Posterior vena cava (tissue), 2 donors: ENCODE measurements at places on chromosomes 2 and 18. TPM values are rescaled to one million over a fixed set of nuclear protein-coding genes. Genes with fewer than 3 reads are reported as not detected.
A peak's percentile ranks its signal among the peaks of the same experiment; 100 is the strongest.

DNA sequence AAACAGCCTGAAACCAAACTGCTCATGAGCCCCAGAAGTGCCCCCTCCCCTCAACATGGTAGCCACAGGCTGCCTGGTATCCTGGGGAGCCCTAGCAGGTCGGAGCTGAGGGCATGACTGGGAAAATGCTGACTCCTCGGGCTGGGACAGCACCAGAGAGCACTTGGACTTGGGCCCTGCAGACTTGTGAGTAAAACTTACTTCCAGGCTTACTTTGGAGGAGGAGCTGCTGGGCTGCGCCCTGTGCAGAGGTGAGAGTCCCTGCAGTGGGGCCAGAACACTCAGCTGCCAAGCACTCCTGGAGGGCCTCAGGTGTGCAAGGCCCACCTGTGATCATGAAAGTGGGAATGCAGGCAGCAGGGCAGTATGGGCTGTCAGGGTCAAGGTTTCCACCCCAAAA, 119.4 kb downstream of the SEPTIN10 start:
- no peak for DNase-seq

GRCh38 chr2:60400462-60401246, 152.8 kb downstream of the BCL11A start:
- DNase-seq = no peak

DNA sequence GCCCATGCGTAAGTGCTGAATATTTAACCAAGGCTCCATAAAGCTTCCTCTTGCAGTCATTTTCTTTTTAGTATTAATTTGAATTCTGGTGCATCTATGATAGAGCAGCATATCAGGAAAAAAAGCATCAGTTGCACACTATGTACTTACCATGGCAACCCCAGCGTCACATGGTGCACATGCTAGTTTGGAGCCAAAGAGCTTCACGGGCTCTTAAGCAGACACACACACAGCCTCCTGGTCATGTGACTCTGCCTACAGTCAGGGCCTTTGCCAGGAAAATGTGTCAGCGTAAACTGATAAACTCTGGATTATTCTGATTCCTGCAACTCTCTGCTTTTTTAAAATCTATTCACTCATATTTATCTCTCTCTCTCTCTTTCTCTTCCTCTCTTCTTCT, 30.2 kb downstream of the NYAP2 start:
- peak; percentile 72 for DNase-seq

- no peak for DNase-seq
These were observed 66.4 kb downstream of the EPAS1 start for GRCh38 chr2:46363535-46364170.

GRCh38 chr2:189113963-189114362, 65.6 kb downstream of the COL5A2 start:
- no peak for DNase-seq

DNA sequence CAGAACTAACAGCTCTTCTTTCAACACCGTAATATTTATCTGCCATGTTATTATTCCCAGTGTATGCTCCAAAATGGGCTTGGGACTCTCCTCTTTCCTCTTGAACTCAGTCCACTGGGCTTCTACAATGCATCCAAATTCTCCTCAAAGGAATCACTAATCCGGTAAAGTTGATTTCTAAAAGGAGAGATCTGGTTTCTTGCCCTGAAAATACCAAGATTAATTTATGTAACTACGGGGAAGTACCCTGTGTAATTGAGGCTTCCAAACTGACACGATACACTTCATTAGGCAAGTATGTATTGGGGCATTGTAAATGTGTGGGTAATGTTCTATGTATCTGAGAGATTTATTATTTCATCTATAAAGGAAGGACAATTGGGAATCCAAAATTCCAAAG, 5.7 kb downstream of the NCKAP5 start:
- no peak for DNase-seq

GRCh38 chr2:7379799-7380198, 462.6 kb downstream of the RNF144A start:
- no peak for DNase-seq

DNA sequence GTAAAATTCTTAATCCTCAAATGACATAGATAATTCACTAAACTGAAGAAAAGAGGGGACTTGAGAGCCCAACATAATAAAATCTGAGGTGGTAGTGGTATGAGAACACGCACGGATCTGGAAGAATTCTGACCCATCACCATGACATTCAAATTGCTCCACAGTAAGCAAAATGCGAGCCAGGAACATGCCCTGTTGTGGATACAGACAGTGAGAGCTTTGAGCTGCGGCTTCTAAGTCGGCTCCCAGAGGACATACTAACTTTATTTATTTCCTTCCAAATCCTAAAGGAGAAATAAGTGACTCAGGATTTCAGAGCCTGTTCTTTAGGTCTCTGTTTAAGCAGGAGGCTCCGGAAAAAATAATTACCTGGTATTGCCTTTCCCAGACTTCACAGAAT, 143.4 kb upstream of the SMAD7 start:
- no peak for DNase-seq

- no peak for DNase-seq
These were observed 63.7 kb downstream of the COL4A3 start for GRCh38 chr2:227228061-227228667.

DNA sequence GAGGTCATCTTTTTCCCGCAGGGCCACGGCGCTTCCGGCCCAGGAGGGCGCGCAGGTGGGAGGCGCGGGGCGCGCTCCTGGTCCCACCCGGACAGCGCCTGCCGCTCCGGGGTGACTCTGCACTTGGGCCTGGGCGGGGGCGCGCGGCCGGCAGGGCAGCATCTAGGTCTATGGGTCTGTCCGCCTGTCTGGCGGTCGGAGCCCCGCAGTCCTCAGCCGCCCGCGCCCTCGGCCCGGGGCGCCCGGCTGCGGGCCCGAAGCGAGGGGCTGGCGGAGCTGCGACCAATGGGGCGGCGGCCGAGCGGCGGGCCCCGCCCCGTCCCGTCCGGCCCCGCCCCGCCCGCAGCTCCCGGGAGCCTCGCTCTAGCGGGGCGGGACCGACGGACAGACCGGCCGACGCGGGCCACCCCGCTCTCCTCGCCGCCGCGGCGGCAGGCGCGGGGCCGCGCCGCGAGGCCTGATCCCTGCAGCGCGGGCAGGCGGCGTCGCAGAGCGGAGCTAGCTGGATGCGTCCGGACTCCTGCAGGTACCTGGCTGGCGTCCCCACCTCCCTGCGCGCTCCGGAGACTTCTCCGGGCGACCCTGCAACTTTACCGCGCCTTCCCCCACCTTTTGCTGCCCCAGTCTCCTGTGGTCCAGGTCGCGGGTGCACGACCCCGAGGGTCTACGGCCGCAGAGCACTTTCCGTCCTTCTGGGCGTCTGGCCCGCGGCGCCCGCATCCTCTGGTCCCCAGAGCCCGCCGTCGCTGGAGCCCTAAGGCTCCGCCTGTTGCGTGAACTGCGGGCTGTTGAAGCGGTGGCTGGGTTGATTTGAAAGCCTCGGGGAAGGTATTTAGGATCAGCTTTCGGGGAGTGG, at the start of gene KCNS3:
KCNS3 (plus strand) TSS at position 387 of the 856 bp plus-strand sequence. CDS start 52,342 bp downstream, outside the sequence.
- DNase-seq = peak; percentile 76

- no peak for DNase-seq
These were observed 186.6 kb downstream of the NRP2 start for GRCh38 chr2:205868773-205869333.

DNA sequence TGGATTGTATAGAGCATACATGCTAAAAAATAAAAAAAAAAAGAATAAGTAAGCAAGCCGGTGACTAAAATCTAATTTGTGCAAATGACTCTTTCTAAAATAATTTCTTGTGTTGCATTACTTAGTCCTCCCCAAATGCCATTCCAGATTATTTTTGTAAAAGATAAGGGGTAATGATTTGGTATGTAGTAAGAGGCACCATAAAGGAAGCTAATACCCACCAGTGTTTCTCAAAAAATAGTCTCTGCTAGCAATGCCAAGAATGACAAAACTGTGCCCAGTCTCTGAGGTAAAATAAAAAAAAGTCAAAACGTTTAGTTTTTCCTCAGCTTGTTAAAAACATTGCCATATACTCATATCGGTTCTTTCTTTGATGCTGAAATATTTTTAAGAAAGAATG, 2.7 kb downstream of the METTL5 start:
- no peak for DNase-seq

- DNase-seq = no peak
These were observed 171.4 kb downstream of the SETBP1 start for GRCh38 chr18:44851856-44852621.

- no peak for DNase-seq
These were observed 143.6 kb downstream of the OSR1 start for GRCh38 chr2:19214682-19215391.

DNA sequence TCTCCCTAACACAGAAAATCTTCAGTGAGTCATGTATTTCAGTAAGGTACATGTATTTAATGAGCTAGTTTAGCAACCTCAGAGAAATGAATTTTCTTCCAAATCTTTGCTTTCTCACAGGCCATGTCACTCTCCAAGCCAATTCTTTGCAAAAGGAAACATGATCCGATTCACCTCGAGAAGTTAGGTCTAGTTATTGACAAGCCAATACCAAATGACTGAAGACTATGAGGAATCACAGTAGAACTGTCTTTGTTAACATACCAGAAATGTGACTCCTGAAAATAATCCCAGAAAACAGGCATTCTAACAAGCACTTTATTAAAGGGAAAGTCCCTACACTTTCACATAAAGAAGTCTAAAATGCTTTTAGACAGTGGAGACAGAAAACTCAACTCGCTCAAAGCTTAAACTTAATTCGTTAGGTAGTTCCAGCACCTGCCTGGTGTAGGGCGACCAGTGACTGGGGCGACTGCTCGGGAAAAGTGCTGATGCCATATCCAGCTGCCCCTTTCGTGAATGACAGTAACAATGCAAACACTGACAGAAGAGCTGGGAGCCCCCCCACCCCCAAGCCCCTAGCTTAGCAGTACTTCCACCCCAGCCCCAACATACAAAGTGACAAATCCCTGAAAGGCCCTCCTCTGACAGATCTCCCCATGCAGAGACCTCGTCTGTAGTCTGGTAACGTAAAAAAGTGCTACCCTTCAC, 1.8 kb downstream of the MEMO1 start:
- no peak for DNase-seq

GRCh38 chr2:129174143-129174542, 805.3 kb upstream of the RAB6C start:
- DNase-seq = no peak

DNA sequence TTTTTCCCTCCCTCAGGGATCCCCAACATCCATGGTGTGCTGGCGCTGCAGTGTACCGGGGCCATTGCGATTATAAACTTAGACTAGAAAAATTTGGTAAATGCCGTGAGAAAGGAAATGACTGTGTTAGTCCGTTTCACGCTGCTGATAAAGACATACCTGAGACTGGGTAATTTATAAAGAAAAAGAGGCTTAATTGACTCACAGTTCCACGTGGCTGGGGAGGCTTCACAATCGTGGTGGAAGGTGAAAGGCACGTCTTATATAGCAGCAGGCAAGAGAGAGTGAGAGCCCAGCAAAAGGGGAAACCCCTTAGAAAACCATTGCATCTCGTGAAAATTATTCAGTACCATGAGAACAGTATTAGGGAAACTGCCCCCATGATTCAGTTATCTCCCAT, 44.3 kb downstream of the NTSR2 start:
- no peak for DNase-seq

The PTPN2 gene
- 36.8 TPM for total RNA-seq

The SERPINB4 gene
- not detected for total RNA-seq

The GLI2 gene
- total RNA-seq = 13.0 TPM

The GLB1L gene
- total RNA-seq = 5.3 TPM

The COA5 gene
- 19.5 TPM for total RNA-seq

The FSIP2 gene
- 0.81 TPM for total RNA-seq

The CCDC138 gene
- 2.3 TPM for total RNA-seq
